ENCODE measurements at places on chromosomes 1 and 21.
A peak's percentile ranks its signal among the peaks of the same experiment; 100 is the strongest.

- peak; percentile 56 for DNase-seq
These were observed 218.7 kb upstream of the COA6 start for GRCh38 chr1:234154320-234155251.

DNA sequence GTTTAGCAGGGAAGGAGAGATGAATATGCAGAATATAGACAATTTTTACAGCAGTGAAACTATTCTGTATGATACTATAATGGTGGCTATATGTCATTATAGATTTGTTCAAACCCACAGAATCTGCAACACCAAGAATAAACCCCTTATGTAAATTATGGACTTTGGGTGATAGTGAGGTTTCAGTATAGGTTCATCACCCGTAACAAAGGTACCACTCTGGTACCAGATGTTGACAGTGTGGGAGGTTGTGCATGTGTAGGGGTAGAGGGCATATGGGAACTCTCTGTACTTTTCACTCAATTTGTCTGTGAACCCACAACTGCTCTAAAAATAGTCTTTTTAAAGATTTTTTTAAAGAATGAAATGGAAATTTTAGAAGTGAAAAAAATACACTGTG is 29.9 kb upstream of the PRDX6 start:
- no peak for DNase-seq

DNA sequence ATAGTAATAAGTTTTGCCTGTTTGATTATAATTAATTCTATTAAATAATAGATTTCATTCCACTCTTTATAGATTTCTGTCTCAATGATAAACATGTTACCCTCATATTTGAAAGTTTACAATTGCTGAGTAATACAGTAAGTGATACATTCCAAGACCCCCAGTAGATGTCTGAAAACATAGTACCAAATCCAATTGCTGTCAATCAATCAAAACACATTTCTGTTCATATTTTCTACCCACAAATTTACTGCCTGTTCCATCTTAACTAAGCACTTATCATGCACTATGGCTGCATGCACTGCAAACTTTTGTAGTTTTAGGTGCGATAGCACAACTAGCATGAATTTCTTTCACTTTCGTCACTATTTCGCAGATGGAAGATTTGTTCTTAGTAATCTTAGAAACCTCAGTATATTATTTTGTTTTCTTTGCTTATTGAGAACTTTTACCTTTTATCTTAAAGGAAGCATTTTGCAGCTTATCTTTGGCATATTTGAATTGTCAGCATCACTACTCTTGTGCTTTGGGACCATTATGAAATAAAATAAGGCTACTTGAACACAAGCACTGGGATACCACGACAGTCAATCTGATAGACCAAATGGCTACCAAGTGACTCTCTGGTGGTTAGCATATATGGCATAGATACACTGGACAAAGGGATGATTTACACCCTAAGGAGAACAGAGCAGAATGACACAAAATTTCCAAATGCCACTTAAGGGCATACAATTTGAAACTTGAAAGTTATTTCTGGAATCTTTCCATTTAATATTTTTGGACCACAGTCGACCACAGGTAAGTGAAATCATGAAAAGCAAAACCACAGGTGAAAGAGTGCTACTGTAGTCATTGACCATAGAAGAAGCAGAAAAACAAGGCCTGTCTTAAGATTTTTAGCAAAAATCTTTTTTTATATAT is 67.6 kb downstream of the RGS13 start:
- DNase-seq, result no peak

DNA sequence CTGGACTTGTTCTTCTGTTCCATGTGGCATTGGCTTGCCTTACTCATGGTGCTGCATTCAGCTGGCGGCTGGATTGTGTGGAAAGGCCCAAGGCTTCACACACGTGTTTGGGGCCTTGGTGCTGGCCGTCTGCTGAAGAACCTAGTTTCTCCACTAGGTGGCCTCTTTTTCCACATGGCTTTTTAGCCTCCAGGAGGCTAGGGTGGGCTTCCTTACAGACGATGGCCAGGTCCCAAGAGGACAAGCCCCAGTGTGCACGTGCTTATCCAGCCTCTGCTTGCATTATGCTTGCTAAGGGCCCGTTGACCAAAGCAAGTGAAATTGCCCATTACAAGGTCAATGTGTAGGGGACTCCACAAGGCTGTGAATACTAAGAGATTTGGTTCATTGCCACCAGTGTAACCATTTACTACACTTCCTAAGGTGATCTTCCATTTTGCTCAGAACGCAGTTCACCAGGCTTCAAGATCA is 47.5 kb upstream of the FOXO6 start:
- peak; percentile 22 for DNase-seq

DNA sequence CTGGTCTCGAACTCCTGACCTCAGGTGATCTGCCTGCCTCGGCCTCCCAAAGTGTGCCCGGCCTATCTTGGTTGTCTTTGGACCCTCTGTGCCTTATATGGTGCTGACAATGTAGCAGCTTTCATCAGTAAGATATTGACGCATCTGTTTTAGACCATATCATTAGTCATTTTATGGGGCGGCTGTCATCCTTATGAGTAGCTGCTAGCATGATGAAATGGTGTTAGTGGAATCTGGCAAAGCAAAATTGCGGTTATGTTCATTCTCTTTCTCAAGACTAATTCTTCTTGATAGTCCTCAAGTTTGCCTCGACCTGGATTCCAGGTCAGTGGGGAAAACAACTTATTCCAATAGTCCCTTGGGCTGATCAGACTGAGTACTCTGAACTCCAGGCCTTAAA is 199.9 kb downstream of the PRDM2 start:
- no peak for DNase-seq

- no peak for DNase-seq
These were observed 264.1 kb downstream of the FOXD2 start for GRCh38 chr1:47701741-47702515.

Data from activated CD4-positive, alpha-beta T cell treated with anti-CD3 and anti-CD28 coated beads, Interleukin-2, amount 10 ng/mL, durations not matched to agents 7 days and 5 days (primary cell).